T1000 (cell line): ENCODE measurements at places on chromosomes 4 and X.

- DNase-seq: no peak
These were observed 325.2 kb upstream of the BMP3 start for GRCh38 chr4:80705311-80705710.

DNA sequence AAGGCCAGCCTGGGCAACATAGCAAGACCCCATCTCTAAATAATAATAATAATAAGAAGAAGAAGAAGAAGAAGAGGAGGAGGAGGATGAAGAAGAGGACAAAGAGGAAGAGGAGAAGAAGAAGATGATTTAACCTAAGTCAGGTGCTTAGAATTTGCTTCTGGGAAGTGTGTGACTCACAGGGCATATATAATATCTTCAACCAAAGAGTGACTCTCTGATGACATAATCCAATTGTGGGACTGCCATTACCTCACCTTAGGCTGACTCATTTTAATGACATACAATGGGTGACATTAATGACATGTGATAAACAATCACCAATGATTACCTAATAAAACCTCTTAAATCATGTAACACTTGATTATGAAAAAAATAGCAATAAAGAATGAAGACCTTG is 32.7 kb upstream of the MBTPS2 start:
- no peak for DNase-seq

GRCh38 chrX:106932492-106932923 is 12.3 kb downstream of the CLDN2 start:
- DNase-seq: no peak

DNA sequence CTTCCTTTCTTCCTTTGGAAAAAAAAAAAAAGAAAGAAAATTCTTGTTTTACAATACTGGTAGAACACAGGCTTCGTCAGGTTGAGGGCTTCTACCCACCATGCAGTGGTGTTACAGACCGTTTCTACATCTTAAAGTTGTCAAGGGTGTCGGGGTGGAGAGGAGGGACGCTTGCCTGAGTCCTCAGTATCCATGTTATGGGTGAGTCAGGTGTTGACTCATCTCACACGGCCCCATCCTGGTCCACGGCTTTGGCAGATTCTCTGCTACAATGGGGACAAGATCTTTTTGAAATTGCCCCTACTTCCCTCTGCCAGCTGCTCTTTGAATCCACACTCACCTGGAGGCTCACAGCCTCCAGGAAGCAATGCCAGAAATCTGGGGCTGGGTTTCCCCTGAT is 310.3 kb upstream of the ZFP42 start:
- DNase-seq: peak; percentile 22

GRCh38 chrX:34881671-34882070 is 60.9 kb upstream of the FAM47B start:
- DNase-seq: no peak

GRCh38 chr4:61517144-61517543 is 317.0 kb downstream of the ADGRL3 start:
- no peak for DNase-seq

GRCh38 chrX:53481816-53482465 is 47.8 kb upstream of the HSD17B10 start:
- DNase-seq: peak; percentile 19

- no peak for DNase-seq
These were observed 43.6 kb downstream of the DRD5 start for GRCh38 chr4:9825049-9825448.

GRCh38 chr4:24768604-24769003 is 26.8 kb upstream of the SOD3 start:
- no peak for DNase-seq
